ENCODE measurements at places on chromosomes 2 and 18.

GRCh38 chr2:39381653-39382052 lies 55.4 kb downstream of the MAP4K3 start:
- DNase-seq = no peak

GRCh38 chr18:48319801-48320638 lies 89.2 kb downstream of the ZBTB7C start:
- DNase-seq = no peak

DNA sequence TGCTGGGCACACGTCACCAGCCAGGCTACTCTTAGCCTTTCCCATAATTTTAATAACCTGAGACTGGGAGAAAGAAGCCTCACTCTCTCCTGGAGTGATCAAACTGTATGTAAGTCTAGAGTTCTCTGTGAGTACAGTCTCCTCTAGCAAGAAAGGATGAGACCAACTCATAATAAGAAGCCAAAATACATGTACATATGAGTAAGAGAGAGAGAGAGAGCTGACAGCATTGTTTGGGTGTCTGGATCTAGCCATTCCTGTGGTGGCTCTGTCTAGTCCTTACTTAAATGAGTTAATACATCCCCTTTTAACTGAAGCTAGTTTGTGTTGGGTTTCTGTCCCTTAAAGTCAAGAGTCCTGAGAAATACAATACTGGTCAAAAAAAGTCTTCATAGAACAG lies 26.0 kb upstream of the ANXA4 start:
- DNase-seq = no peak

DNA sequence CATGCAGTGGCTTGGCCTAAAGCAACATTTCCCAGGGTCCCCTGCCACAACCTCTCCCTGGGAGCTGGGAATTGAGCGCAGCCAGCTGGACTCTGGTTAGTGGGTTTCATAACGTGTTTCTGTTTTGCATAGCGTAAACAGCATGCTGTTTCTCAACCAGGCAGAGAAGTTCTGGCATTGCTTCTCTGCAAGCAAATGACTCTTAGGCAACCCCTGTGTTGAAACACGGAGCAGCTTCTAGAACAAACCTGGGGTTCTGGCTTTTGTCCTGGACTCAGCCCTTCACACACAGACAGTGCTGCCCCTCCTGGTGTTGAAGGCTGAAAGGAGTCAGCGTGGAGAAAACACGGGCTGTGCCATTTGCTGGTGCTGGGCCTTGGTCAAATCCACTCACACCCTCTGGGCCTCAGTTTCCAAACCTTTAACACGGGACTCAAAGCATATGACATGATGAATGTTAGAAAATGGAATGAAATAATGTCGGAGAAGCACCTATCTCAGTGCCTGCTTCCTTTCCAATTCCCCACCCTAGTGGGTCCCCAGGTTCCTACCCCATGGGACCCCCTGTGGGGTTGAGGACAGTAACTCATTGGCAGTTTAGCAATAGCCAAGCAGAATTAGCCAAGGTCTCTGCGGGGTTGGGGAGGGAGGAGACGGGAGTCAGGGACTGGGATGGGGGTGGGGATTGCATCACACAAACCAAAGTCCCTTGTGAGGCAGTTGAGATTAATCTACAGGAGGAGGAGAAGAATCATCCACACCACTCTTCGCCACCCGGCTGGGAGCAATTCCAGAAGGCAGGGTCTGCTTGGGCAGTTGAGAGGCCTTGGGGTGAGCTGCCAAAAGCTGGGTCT lies 30.2 kb upstream of the IL1R2 start:
- no peak for DNase-seq

GRCh38 chr2:135791418-135792190 lies 45.4 kb downstream of the LCT start:
- DNase-seq = no peak

- DNase-seq = no peak
These were observed 1928.8 kb upstream of the CELF4 start for GRCh38 chr18:39494211-39494896.

DNA sequence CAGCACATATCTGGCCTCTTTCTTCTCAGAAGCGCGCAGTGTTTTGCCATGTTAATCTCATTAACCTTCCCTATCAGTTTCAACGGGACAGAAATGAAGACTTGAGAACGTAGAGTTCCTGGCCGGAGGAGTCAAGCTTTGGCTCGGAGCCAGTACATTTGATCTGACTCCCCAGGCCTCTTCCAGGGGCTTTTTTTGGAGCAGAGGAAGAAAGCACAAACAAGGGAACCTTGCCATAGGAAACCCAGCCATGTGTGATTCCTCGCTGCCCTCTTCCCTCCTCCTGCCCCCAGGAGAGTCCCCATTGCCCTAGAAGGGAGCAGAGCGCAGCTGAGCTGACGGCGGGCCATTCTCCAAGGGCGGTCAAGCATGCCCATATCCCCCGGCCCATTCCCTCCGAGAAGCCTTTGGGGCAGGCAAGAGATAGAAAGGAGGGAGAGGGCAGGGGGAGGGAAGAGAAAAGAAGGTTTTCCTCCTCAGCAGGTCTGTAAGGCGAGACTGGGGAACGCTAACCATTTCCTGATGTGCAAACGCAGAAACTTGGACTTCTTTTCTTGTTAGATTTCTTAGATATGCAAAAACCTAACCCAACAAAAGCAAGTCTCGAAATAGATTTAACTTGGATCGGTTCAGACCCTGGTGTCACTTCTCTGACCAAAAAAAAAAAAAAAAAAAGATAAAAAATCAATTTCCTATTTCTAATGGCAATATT lies 63.7 kb upstream of the POU3F3 start:
- DNase-seq = no peak

- no peak for DNase-seq
These were observed 84.4 kb upstream of the CAVIN2 start for GRCh38 chr2:191931329-191931728.

GRCh38 chr2:47964722-47965434 lies 58.6 kb upstream of the FBXO11 start:
- DNase-seq = no peak

DNA sequence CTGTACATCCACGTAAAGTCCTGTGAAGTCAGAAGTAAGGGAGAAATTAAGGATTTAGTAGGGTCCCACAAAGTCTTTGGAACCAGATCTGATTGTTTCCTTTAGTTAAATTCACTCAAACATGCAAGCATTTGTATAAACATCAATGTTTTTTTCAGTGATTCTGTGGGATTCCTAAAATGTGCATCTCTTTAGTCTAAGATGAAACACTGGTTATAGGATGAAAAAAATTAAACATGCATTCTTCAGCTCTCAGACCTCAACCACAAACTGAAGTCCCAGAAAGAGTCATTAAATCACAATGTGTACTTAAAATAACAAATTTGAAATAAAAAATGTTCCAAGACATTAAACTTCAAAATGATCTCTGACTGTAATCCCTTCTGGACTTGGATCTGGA lies 76.5 kb upstream of the APCDD1 start:
- DNase-seq = no peak

GRCh38 chr2:162297925-162298552 lies 20.4 kb downstream of the IFIH1 start:
- no peak for DNase-seq

- no peak for DNase-seq
These were observed 100.4 kb downstream of the EIPR1 start for GRCh38 chr2:3277050-3277747.

GRCh38 chr18:79322441-79322840 lies 73.3 kb upstream of the NFATC1 start:
- no peak for DNase-seq

DNA sequence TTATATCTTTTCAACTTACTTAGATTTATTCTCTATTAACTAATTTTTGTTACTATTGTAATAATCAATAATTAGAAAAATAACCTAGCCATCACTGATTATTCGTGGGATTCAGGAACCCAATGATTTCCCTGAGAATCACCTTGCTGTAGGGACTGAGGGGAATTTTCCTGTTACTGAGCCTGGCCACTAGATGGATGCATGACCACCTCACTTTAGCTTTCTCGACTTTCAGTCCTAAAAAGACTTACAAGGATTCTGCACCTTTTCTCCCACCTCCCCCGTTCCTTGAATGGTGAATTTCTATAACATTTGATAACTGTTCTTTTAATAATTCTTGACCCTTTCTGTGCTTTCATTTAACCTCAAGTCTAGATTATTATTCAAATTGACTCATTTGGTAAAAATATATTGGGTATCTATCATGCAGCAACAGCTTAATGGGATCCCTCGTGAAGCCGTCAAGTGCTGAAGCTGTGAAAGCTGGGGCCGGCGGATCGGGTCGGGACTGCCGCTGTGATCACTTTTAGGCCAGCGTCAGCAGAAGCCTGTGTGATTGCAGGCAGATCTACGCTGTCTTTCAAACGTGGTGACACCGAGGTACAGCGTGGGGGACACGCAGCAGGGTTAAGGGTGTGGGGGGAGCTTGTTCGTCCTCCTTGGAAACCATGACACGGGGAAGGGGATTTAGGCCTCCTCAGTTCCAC lies 38.8 kb upstream of the TMEM18 start:
- DNase-seq = no peak

- DNase-seq = no peak
These were observed 99.0 kb upstream of the CHAC2 start for GRCh38 chr2:53668624-53669026.

GRCh38 chr2:167127135-167127534 lies 238.9 kb downstream of the XIRP2 start:
- DNase-seq = no peak

DNA sequence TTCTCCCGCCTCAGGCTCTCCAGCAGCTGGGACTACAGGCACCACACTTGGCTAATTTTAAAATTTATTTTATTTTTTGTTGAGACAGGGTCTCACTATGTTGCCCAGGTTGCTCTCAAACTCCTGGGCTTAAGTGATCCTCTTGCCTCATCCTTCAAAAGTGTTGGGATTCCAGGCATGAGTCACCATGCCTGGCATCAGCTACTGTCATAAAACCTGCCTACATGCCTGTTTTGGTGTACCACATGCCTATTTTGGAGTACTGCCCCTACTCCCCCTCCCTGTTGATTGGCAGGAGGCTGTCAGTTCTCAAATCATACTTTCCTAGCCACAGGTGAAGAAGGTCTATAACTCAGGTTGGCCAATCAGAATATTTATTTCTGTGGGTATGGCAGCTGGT lies 64.0 kb downstream of the CHST9 start:
- DNase-seq = no peak

DNA sequence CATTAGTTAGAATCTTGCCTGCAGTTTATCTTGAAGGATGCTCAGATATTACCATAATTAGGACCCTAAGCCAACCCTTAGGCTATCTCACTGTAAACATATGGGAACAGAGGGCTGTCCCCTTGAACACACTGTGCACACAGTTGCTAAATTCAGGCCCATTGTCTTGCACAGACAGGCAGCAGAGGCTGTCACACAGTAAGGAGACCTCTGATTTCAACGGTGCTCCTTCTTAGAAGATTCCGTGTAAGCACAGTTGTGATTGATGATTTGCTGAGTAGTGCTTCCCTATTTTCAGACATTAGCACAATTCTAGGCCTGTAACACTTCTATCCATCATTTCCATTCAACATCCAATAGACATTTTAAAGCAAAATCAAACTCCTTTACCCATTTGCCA lies 108.0 kb downstream of the RNF152 start:
- no peak for DNase-seq

GRCh38 chr2:9951272-9951521 lies 296 bp upstream of the GRHL1 start:
- DNase-seq = no peak

GRCh38 chr2:240336820-240337427 lies 98.5 kb upstream of the GPC1 start:
- no peak for DNase-seq

- no peak for DNase-seq
These were observed 11.5 kb downstream of the SF3B1 start for GRCh38 chr2:197423307-197423706.

All from activated effector memory CD4-positive, alpha-beta T cell treated with Interleukin-2 at 50 U/mL for 16 hours (primary cell).